ENCODE measurements at places on chromosomes 2 and 18.
A peak's percentile ranks its signal among the peaks of the same experiment; 100 is the strongest.

- DNase-seq, result no peak
These were observed 15.5 kb upstream of the SIX2 start for GRCh38 chr2:45024600-45025291.

DNA sequence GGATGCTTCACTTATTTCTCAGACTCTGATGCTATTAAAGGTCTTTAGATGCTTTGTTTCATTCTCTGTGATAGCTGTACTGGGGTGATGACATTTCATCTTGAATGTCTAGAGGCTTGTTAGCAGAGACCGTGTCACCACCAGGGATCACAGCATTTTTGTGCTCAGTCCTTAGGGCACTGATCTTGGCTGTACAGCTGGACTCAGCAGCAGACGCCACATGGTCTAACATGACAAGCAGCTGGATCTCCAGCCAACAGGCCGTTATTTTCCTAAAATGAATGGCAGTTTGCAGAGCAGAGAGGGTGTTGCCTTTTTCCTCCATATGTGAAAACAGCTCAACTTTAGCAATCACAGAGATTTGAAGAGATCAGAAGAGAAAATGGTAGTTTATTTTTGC lies 491.8 kb downstream of the CDH2 start:
- DNase-seq, result no peak

DNA sequence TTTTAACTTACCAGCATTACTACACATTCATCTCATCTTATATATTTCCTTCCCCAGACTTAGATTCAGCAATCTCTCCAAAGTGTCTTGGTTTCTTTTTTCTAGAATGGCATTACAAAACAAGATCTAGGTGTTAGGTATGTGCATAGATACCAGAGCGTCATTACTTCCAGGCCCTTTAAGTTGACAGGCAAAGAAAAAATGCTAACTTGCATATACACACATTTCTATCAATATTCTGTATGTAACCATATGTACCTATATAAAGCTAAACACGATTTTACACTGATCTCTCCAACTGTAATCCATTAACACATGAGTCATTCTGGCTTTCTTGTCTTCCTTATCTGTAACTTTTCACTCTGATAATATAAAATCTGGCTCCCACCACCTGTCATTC lies 503.8 kb upstream of the NRXN1 start:
- DNase-seq, result no peak

GRCh38 chr2:9594366-9595054 lies 36.3 kb downstream of the YWHAQ start:
- no peak for DNase-seq

GRCh38 chr2:8488001-8488738 lies 193.7 kb upstream of the ID2 start:
- no peak for DNase-seq

GRCh38 chr2:174877751-174878150 lies 113.5 kb upstream of the CHRNA1 start:
- no peak for DNase-seq

DNA sequence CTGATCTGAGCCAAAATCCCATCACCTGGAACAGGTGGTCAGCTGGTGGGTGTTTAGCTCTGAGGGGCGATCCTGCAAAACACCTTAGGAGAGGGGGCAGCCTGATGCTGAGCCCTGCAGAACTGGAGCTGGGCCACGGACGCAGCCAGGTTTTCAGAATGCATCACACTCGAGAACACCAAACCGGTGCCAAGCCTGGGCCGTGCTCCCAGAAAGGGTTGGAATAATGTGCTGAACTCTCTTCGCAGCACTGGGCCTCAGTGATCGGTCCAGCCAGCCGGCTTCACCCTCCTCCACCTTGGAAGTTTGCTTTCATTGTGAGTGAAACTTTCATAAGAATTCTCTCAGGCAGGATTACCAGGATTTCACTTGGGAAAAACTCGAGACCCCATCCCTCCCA lies 56.5 kb upstream of the TTC39C start:
- no peak for DNase-seq

- DNase-seq, result peak; percentile 83
These were observed 6.6 kb upstream of the PTMA start for GRCh38 chr2:231701456-231702373.

DNA sequence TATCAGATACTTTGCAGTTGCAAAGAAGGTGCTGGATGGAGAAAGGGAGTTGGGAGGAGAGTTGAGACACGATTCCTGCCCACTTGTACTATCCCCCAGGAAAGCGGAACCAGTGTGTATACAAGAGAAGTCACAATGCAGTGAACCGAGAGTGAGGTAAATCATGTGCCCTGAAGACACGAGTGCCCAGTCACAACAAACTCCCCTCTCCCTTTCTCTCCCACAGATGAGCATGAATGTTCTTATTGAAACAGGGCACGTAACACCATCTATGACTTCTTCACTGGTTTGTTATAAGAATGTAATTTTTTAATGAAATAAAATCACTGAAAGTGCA lies 155.7 kb downstream of the IRS1 start:
- DNase-seq, result no peak

DNA sequence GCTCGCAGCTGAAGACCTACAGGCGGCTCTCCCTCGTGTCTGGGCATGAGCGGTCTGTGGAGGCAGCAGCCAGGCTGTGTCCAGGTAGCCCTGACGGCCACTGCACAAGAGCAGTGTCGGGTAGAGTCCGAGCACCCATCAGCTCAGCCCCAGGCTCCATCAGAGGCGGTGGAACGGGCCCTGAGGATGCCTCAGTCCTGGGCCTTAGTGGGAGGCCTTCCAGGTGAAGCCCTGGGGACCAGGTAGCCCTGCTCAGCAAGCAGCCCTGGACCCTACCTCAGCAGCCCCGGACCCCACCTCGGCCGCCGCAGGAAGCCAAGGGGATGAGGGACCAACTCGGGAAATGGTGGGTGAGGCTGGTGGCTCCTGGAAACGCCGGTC lies 21.3 kb upstream of the KLF11 start:
- no peak for DNase-seq

- DNase-seq, result no peak
These were observed 116.0 kb downstream of the COPS8 start for GRCh38 chr2:237201461-237202287.

GRCh38 chr2:233063269-233063975 lies 3.3 kb downstream of the INPP5D start:
- no peak for DNase-seq

DNA sequence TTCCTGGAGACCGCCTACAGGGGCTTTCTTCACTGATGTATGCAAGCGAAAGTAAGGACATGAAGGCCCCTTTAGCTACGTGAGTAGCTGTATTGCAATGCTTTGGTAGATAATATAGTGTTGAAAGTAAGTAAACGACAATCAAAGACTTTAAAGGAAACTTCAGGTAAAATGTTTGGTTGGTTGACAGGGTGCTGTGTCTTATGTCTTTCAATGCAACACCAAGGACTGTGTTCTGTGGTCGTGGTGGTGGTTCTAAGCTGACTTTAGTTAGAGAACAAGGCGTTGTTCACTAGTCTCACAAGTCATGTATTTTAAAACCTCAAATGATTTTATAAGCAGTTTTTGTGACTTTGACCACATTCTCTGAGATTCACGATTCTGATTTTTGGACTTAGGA lies 58.0 kb upstream of the CABYR start:
- no peak for DNase-seq

GRCh38 chr2:216810399-216811160 lies 49.3 kb downstream of the TNP1 start:
- no peak for DNase-seq

DNA sequence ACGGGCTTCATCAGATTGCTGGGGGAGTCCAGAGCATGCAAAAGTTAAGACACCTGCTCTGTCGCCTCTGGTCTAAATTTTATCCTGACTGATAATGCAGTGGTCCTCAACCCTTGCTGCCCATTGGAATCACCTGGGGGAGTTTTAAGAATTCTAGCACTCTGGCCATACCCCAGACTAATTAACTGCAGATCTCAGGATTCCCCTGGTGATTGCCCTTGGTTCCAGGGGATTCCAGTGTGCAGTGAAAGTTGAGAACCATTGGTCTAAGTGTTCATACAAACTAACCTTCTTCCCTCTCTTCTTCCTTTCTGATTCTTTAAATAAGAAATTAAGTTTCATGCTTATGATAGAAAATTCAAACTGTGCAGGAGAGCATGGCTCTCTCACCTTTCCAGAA lies 105.7 kb upstream of the MGAT5 start:
- DNase-seq, result no peak

- DNase-seq, result no peak
These were observed 86.9 kb upstream of the ARL5A start for GRCh38 chr2:151914989-151915628.

DNA sequence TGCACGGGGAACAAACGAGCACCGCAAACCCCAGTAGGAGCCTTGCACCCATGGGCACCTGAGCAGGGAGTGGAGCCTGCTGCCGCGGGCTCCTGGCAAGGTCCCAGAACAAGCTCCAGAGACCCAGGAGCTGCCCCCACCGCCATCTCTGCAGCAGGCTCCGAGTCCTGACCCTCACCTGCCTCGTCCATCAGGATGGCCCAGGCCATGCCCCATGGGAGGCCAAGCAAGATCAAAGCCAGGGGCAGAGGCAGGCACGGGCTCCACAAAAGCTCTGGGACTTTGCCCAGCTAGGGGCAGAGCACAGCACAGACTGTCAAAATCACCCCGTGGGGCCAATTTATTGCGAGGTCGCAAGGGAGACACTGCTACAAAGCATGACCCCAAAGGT lies 43.6 kb downstream of the GPC1 start:
- DNase-seq, result no peak

GRCh38 chr2:50948681-50949080 lies 83.3 kb downstream of the NRXN1 start:
- no peak for DNase-seq

DNA sequence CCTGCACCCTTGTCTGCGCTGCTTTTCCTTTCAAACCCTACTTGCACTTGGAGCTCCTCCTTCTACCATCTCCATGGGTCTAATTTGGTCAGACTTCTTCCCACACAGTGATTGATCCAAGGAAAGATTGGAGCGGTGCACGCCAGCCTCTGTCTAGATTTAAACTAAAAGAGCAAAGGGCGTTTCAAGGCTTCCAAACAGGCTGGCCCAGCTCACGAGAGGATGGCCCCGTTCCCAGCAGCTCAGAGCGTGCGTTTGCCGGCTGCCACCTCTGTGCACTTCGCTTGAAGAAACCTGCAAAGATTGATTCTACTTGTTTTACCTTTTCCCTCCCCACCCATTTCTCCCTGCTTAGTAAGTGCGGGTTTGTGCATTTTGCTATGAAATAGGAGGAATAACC lies 78.8 kb upstream of the ALKAL2 start:
- DNase-seq, result no peak

GRCh38 chr2:68824831-68825230 lies 46.4 kb downstream of the BMP10 start:
- DNase-seq, result no peak

GRCh38 chr2:204727368-204727767 lies 182.1 kb downstream of the PARD3B start:
- DNase-seq, result no peak

DNA sequence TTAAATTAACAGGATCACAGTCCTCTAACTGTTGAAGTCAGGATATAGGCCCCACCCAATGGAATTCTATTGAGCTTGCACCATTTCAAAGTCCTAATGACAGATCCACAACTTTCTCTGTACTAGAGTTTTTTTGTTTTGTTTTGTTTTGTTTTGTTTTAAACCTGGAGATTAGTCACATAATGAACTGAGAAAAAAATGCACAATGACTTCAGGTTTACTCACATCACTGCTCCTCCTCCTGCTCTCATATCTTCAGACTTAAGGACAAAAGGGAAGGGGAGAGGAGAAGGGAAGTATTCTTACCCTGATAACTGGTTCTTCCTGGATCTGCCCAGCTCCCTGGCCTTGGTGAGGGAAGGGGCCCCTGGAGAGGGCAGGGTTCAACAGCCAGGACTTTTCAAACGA lies 208.2 kb upstream of the EPHA4 start:
- no peak for DNase-seq

GRCh38 chr2:23135481-23136100 lies 249.4 kb upstream of the KLHL29 start:
- DNase-seq, result peak; percentile 2

DNA sequence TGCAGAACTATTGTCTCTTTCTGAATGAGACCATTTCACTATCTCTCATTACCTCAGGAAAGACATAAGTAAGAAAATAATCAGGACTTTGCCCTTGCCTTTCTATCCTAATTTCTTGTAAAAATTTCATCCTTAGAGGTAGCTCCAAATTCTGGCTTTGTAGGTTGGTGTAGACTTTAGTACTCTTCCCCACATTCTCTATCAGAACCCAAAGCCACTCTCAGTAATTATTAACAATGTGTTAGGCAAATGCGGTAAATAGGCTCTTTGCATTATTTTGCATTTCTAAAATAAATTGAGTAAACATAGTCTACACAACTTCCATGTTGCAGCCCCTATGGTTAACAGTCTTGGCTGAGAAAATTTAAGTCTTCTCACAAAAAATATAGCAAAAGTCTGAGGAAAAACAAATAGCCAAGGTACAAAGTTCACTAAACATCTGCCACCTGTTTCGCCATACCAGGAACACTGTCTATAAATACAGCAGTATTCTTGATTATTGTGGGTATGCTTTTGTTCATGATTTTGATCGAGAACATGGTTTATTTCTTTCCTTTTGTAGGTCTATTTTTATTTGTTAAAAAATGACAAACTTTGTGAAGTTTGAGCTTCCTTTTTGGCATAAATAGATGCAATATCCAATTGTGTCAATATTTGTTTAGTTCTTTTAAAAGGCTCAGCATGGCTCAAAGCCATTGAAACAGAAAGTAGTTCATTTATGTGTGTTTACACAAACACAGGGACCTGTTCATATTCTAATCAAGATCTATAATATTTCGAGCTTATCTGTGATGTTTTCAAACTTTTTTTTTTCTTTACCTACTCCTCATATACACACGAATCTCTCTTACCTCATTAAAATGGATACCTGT lies 1061.5 kb downstream of the CNTNAP5 start:
- no peak for DNase-seq

DNA sequence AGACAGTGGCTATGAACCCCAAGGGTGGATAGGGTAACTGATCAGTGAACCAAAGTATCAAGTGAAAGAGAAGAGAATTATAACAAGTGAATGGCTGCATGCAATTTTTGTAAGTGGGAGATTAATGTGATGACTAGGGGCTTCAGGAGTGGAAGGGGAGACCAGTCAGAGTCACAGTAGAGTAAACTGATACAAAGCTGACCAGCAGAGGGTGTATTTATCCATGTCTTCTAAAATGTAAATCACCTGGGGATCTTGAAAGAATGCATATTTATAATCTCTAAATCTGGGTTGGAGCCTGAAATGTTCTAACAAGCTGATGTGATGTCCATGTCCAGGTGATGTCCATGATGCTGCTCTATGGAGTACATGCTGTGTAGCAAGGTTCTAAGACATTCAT lies 1351.3 kb upstream of the CHAC2 start:
- peak; percentile 20 for DNase-seq

GRCh38 chr2:183248866-183249567 lies 124.8 kb downstream of the NUP35 start:
- peak; percentile 43 for DNase-seq

- DNase-seq, result peak; percentile 30
These were observed 3.5 kb downstream of the MEIS1 start for GRCh38 chr2:66438498-66438833.
